ENCODE measurements at places on chromosomes 1 and 21.

DNA sequence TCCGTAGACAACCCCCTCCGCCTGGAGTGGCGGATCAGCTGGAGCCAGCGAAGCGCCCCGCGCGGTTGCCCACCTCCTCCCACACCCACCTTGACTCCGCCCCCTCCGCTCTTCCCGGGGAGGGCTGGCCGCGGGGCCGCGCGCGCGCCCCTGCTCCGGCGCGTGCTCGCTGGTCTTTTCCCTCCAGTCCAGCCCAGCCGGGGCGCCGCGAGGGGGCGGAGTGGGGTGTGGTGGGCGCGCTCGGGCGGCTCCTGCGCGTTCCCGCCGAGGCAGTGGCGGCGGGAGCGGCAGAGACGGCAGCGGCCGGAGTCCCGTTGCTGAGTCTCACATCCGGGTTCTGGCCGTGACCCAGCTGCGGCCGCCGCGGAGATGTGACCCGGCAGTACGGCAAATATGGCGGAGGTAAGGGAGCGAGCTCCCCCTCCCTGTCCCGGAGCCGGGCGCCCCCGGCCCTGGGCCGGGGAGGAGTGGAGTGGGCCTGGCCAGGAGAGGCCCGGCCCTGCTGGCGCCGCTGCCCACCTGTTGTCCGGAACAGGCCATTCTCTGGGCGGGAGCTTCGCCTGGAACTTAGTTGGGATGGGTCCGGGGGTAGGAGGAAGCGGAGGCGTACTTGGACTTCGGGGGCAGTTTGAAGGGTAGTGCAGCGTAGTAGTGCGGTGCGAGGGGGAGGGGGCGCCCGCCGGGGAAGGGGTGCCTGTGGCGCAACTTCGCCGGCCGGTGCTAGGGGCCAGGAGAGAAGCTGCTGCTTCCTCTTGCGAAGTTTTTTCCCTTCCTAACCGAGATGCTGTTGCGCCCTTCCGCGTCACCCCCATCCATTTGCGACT, 5.4 kb downstream of the MIER1 start:
- peak; percentile 92 for DNase-seq

DNA sequence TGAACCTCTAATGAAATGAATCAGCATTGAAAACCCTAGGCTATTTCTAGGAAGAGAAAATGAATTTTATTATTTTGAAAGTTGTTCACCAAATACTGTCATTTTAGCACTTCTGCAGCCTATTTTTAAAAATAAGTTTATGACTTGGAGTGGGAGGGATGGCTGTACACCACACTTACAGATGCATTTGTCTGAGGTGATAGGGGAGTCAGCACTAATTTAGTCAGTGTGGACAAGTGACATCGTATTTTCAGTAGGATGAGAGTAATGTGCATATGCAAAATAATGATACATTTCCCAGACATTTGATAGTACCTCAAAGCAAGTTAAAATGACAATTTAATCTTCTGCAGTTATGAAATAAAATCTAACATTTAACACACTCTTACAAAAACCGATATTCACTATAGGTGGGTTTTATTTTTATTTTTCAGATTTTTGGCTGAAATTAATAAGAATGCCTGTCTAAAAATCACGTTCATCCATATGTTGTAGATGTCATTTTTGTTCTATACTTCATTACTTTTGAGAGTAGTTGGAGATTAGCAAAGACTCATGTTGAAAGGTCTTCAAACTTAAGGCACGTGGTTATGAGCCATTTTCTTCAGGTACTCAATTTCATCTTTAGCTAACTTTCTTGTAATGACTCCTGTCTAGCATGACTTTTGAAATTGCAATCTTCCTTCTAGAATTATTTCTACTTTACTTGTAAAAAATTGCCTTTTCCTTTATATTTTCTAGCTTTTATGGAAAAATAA, 186.7 kb downstream of the NCAM2 start:
- no peak for DNase-seq

DNA sequence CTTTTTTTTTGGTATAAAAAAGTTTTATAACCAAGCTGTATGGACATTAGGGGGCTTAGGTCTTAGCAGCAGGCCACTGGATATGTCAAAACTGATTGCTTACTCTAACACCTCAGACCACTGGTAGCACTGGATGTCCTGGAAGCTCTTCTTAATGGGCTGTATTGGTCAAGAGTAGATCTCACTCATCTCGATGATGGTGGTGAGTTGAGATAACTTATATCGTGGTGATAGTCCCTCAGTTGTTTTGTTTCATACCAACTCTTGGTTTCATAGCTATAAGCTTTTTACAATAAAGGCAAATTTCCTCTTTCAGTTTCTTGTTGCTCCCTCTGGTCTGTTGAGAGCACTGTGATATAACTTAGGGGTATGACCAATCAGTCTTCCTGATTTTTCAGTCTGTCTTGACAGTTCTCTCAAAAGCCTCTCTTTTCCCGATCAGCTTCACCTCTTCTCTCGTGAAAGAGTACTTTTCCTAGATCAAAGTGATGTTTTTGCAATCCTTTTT, 9.7 kb upstream of the AGO1 start:
- no peak for DNase-seq

- DNase-seq: no peak
Measured at GRCh38 chr1:204337583-204337982, 22.1 kb downstream of the PLEKHA6 start.

- peak; percentile 34 for DNase-seq
Measured at GRCh38 chr21:31554511-31555022, 104.9 kb upstream of the SOD1 start.

DNA sequence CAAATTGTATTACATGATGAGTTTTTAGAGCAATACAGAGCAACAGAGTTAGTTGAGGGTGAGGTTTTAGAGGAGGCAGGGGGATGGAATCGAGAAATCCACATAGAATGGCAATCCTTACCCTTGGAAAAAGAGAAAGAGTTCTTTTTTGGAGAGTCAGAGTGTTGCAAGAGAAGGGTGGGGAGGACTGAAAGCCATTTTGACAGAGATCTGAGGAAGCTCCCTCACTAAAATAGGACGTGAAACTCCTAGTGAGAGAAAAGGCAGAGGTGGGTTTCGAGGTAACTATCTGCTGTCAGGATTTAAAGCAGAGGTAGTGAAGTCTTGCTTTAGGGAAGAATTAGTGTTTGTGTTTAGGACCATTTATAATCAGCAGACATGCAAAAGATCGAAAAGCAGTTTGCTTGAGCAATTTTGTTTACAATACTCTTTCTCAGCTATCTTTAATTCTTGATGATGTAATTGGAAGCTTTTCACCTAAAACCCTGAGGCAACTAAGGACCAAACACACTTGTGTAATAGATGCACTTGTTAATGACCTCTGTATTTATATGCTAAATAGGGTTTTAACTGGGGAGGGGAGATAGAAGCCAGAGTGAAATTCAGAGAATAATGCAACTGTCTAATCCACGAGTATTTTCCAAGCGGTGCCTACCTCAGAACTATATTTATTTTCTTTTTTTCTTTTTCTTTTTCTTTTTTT, 20.0 kb downstream of the ADAMTS5 start:
- no peak for DNase-seq

DNA sequence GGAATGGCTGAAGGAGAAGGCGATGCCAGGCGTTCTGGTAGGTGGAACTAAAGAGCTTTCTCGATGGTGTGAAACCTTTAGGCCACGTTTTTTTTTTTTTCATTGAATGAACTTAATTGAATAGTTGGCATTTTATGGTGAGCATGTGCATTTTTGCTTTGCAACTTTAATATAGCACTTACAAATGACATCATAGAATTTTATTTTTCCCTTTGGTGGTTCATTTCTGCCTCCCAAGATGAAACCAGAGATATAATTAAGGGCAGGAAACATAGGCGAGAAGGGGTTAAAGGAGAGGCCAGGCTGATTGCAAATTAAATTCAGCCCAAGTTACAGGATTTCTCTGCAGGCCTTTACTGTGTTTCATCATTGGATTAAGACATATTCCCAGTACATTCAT, 85.5 kb upstream of the L1TD1 start:
- DNase-seq: no peak
